ENCODE measurements at places on chromosomes 2 and 18.

- no peak for DNase-seq
These were observed 88.4 kb downstream of the CABLES1 start for GRCh38 chr18:23223641-23224040.

DNA sequence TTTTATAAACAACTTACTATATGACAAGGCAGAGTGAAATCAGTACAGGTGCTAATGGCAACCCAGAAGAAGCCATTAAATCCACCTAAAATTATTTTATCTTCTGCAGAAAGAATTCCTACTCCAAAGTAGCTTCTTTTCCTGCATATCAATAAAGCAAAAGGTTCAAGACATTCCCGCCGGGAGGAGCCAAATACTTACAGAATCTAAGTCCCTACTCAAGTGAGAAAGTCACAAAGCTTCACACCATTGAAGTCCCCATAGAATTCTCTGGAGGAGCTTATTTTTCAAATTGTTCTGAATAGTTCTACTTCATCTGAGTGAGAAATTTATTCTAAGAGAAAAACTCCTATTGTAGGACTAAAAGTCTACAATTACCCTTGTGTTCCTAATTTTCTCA, 233.7 kb upstream of the HNRNPA3 start:
- no peak for DNase-seq

GRCh38 chr2:225948903-225949302, 549.4 kb downstream of the NYAP2 start:
- no peak for DNase-seq

DNA sequence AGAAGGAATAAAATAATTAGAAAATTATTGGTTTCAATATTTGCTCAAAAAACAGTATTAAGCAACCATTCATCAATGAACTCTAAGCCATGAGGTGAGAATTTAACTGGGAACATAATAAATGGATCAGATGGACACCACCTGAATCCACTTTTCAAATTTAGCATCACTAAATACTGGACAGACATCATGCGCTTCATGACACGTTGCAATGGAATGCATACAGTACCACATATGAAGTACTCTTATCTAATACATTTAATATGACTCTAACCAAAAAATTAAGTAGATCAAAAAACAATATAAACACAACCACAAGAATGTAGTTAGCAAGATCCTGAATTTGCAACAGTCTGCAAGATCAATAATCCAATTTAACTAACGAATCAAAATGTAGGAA, 76.6 kb downstream of the COBLL1 start:
- DNase-seq, result no peak

GRCh38 chr2:235595422-235596010, 101.7 kb downstream of the AGAP1 start:
- DNase-seq, result no peak

DNA sequence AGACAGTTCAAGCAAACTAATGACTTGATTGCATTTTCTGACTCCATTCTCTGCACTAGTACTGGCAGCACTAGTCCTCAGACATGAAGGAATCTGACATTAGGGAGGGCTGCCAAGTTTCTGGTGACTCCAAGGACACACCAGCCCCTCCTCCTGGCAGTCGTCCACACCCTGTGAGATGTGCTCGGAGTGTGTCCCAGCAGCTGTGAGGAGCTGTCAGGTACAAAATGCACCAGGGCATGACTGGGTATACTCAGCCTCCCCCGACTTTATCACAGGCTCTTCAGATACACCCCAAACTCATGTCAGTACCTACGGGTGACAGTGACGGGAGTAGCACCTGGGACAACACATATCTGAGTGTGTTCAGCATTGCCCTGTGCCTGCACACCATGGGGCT, 43.1 kb downstream of the EDAR start:
- no peak for DNase-seq

- DNase-seq, result no peak
These were observed 9.5 kb upstream of the SLC1A4 start for GRCh38 chr2:64979744-64980143.

DNA sequence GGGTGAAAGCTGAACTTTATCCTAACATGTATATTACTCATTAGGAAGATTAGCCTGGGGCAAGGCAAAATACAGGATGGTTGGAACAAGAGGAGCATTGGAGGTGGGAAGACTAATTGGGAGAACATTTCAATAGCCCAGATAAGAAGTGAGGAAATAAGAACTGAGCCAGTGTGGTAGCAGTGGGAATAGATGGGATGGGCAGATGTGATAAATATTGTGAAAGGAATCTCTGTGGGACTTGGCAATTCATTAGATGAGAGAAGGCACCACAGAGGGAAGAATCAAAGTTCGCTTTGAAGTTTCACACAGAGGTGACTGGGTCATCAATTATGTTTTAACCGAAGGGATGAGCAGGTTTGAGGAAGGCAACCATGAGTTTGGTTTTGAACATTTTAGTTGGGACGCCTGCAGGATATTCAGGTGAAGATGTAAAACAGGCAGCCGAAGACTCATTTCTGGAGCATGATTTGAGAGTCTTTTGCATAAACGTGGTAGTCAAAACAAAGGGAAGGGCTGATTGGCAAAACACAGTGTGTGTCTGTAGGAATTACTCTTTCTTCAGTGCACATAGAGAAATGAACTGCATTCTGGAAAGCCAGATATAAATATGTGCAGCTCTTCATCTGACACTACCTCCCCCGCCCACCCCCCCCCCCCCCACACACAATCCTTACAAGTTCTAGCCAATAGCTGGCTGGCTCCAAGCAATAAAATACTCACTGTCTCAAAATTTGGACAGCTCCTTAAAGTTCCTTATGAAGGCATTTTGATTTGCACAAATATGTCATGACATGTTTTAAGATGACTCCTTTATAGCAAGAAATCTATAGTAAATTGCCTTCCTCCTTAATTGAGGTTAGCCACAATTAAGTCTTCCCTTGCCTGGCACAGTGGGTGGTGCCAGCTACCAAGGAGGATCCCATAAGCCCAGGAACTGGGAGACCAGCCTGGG, 1.9 kb upstream of the SLC1A4 start:
- no peak for DNase-seq

DNA sequence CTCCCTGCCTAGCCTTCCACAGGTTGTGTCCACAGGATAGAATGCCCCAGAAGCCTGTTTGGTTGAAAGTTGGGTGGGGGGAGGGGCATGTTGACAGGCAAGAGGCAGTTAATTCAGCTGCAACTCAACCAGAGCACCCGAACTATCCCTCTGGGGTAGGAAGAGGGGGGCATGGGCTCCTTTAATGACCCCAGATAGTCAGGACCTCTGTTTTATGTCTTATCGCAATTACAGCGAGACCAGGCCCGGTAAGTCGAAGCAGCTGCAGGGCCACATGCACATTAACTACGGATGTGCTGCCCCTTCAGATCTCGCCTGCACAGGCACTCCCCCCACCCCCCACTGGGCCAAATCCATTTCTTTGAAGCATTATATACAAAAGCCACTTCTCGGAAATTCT, 363.8 kb upstream of the HNRNPA3 start:
- DNase-seq, result no peak

GRCh38 chr18:6156446-6156845, 258.3 kb downstream of the L3MBTL4 start:
- no peak for DNase-seq

DNA sequence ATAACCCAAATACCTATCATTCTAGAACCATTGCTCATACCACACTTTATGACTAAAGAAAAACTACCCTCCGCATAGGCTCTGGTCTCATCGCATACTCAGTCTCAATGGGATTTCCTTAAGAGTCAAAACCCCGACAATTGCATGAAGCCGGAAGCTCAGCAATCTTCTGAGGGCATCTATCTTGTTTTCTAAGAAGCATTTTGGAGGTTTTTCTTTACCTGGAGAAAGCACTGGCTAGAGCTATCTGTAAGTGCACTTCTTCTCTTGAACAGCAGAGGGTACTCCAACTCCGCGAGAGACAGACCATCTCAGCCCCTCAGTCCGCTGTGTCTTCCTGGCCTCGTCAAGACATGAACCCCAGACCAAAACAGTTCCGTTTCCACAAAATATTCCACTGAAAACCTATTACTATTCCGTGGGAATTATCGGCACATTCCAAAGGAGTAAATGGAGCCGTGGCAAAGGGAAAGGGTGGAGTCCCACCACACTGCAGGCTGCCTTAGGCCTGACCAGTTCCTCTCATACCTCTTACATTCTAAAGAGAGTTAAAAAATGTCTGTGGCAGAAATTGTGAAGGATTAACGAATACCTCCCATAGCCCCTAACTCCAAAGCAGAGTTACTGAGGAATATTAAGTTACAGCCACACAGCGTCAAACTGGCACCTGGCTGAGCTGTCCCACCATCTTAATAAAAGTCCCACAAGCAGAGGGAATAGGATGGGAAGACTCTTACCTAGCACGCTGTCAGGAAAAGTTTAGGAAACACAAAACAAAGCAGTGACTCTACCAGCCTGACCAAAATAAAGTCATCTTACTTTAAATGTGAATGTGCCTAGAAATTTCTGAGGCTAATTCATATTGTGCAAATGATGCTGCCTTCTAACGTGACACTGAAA, 325.6 kb upstream of the VRK2 start:
- DNase-seq, result no peak

DNA sequence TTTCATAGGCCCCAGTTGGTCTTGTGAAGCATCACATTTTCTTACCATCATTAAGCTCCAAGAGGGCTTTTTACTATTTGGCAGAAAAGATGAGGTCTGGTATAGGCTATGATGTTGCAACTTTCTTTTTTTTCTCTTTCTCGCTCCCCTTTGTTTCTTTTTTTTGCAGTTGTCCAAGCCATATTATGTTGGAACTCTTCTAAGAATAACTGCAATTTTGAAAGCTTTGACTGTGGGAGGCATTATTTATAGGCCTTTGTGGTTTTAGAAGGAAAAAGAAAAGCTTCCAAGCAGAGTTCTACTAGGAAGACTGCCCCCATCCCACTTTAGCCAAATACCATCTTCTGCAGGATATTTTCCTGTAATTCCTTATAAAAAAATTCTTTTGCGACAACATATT, 571.6 kb downstream of the ARHGAP15 start:
- no peak for DNase-seq
